ENCODE measurements at places on chromosomes 11 and 22.

DNA sequence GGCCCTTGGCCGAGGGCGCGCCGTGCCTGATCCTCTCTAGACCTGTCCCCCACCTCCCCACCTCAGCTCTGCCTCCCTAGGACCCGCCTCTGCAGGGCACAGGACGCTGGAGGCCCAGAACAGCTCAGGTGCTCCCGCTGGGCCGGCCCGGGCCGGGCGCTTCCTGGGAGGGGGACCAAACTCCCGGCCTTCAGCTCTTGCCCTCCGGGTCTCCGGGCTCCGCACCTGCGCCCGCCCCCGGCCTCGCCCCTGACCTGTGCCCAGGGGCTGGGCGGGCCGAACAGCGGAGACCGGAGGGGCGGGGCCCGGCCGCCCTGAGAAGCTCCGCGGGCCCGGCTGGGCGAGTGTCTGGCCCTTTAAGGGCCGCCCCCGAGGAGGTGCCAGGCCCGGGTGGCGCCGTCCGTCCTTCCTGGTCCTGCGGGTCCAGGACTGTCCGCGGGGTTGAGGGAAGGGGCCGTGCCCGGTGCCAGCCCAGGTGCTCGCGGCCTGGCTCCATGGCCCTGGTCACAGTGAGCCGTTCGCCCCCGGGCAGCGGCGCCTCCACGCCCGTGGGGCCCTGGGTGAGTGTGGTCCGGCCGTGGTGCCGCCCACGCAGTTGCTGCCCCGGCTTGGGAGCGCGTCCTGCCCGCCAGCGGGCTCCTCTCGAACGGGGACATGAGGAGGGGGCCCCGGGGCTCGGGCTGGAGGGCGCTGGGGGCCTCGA lies at the start of gene SSH3:
Gene SSH3, plus strand, starts transcription at position 399 of the 703 bp plus-strand sequence. Its CDS starts 96 bp downstream, at position 495.
- DNase-seq: no peak

- no peak for DNase-seq
Observed at GRCh38 chr11:93653080-93653479, 8.4 kb upstream of the CEP295 start.

GRCh38 chr22:39839917-39840510 lies 53.5 kb downstream of the ENTHD1 start:
- no peak for DNase-seq

DNA sequence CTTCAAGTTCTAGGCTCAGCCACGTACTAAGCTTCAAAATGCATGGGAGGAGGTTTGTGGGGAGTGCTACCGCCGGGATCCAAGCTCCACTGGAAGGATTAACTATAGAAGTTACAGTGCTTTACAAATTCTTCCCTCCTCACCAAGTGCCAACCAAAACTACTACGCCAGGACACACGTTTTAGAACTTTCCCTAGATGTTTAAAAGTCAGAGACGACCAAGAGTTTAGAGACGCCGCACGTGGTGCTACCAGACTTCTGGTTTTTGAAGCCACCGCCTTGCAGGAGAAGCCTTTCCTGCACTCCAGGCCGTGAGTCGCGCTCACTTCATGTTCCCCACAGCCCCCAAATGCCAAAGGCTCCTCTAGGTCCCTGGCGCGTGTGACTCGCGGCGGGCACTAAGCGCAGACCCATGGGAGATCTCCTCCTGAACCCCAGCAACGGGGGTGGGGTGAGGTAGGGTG lies 734 bp downstream of the SNU13 start:
- DNase-seq: no peak

DNA sequence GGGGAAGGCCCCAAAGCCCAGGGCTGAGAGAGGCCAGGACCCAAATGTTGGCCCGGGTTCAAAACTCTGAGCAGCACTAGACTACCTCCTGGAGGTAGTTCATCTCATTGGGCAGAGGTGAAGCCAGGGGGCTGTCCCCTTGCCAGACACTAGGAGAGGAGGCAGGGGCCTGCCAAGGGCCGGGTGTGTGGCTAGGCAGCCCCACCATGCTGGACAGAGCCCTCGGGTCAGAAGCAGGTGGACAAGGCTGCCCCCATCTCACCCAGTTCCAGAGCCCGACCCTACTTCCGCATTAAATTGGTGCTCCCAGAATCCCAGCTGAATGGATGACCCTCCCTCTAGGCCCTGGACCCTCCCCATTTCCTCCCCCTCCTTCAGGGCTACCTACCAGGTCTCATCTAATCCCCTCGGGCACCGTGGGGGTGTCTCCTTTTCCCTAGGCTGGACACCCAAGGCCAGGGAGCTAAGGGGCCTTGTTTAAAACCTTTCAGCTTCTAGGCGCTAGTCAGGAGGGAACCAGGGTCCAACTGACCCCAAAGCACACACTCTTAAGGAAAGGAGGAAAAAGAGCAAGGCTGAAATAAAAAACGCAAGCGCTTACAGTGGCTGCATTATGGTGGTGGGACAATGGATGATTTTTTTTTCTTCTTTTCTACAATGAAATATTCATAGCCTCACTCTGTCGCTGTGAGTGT lies 72.1 kb upstream of the TCF20 start:
- DNase-seq: peak; percentile 5

DNA sequence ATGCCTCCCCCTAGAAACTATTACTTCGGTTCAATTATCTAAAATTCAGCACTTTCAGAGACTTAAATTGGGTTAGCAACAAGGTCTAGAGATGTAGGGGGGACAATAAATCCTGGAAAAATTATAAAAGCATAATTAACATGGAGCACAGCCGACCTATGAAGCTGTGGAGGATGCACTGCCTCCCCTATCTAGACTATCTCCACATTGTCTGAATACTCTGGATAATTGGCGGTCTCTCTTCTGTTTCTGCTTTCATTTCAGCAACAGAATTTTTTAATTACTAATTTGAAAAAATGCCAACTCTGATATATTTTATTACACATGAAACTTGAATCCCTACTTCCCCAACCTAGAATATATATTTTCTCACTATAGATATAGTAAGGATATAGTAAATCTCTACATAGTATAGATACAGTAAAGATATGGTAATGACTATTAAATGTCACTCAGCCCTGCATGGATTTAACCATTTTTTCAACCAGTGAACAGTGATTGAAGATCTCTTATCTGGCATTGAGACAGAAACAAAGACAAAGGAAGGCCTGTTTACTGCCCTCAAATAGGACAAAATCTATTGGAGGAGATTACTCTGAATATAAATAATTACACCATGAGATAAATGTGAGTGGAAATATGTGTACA lies 157.6 kb downstream of the BLID start:
- DNase-seq: no peak

DNA sequence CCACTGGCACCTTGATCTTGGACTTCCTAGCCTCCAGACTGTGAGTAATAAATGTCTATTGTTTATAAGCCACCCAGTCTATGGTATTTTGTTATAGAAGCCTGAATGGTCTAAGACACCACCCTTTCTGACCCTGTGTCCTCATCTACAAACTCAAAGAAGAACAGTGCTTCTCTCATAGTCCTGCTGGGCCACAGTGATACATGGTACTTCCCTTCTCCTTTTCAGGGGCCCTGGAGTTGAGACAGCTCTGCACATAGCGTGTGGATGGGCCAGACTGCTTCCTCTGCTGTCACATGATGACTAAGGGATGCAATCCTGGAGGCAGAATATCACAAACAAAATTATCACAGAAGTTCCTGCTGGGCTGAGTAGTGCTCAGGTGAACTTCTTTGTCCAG lies 5.0 kb downstream of the KCNJ11 start:
- no peak for DNase-seq

GRCh38 chr11:72229925-72230763 lies 5.6 kb downstream of the INPPL1 start:
- DNase-seq: no peak

DNA sequence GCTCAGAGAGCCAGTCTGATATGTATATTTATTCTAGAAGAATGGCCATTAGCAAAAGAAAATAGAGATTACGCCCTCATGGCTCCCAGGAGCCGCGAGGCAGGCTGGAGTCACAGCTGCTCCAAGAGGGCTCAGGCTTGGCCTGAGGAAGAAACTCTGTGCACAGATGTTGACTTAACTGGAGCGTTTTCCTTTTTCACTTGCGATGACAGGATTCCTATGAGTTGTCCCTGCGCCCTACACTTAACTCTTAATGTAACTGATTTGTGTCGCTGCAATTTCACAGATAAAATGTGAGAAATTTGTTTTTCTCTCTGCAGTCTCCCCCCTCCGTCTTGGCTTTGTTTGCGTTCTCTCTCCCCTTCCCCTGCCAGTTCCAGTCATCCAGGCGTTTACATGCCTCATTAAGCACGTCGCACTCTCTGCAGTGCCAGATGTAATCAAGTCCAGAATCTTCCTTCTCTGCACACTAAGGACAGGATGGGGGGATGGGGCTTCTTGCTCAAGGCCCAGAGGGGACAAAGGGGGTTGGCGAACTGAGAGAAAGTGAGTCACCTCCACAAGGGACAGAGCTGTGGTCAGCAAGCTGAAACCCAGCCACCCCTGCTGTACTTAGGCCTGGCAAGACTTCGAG lies 1060.1 kb downstream of the NTM start:
- DNase-seq: no peak

- no peak for DNase-seq
Observed at GRCh38 chr11:2844116-2844842, 41.3 kb downstream of the CDKN1C start.

GRCh38 chr11:64018310-64018709 lies 17.4 kb upstream of the FLRT1 start:
- no peak for DNase-seq

GRCh38 chr22:33806191-33806590 lies 114.1 kb downstream of the LARGE1 start:
- no peak for DNase-seq
